ENCODE measurements at places on chromosomes 7 and 10.
A peak's percentile ranks its signal among the peaks of the same experiment; 100 is the strongest.

- DNase-seq: no peak
Observed at GRCh38 chr10:113541549-113541927, 11.3 kb upstream of the HABP2 start.

- no peak for DNase-seq
Observed at GRCh38 chr7:124689523-124689922, 76.1 kb downstream of the GPR37 start.

DNA sequence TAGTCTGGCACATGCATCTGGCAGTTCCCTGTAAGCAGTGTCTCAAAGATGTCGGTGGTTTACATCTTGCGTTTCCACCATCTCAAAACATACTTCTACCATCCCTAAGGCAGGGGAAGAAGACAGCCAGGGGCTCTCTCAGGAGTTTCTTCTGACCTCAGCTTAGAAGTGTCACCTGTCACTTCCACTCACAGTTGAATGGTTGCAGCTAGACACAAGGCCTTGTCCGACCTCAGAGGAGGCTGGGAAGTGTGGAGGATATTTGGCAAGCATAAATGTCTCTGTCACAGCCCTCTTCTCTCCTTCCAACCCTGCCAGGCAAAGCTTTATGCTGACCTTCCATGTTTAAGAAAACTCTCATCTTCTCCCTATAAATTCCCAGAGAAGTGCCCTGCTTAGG lies 193.3 kb downstream of the HERPUD2 start:
- no peak for DNase-seq

GRCh38 chr7:37438906-37439652 lies 9.6 kb downstream of the ELMO1 start:
- DNase-seq: no peak

GRCh38 chr7:144691240-144691639 lies 144.6 kb downstream of the TPK1 start:
- no peak for DNase-seq

DNA sequence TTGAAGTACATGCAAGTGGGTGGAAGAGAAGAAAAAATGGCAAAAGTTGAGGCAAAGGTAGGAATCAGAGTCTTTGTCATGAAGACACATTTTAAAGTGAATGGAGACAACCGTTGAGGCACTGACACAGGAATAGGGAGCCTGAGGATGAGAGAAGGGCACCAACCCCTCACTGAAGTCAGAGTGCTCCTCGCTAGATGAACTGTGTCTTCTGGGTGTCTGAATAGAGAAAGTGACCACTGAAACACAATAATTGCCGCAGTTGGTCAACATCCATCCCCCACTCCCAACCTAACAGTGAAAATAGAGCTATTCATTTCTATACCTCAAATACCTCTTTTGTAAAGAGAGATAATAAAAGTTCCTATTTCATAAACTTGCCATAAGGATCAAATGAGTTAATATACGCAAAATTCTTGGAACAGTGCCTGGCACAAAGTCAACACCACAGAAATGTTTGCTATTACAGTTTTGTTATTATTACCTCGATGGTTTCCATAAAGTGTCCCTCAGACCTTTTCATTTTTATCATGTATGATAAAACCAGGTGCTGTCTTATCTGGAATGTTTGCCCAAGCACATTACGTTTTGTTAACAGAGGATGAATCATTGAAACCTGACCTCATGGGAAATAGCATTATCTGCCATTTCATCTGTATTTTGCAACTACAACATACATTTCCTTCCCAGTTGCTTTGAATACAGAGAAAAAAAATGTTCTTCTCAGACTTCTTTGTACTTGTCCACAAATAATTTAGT lies 61.8 kb upstream of the SP4 start:
- peak; percentile 78 for DNase-seq
